T-helper 1 cell (primary cell): ENCODE measurements at places on chromosomes 5 and 9.

DNA sequence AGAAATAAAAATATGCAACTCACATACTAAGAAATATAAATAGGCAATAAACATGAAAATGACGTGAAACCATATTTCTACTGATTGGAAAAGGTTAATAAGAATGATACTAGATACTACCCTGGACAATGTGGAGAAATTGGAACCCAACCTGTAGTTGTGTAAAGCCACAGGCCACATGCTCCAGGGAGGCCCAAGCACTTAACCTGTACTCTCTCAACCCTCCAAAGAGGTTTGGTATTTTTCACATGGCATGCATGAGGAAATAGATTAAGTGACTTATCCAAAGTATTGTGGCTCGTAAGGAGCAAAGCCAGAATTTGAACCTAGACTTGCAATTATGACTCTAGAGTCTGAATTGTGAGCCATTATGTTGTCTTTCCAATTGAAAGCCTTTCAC lies 13.4 kb downstream of the LIFR start:
- DNase-seq, result no peak

DNA sequence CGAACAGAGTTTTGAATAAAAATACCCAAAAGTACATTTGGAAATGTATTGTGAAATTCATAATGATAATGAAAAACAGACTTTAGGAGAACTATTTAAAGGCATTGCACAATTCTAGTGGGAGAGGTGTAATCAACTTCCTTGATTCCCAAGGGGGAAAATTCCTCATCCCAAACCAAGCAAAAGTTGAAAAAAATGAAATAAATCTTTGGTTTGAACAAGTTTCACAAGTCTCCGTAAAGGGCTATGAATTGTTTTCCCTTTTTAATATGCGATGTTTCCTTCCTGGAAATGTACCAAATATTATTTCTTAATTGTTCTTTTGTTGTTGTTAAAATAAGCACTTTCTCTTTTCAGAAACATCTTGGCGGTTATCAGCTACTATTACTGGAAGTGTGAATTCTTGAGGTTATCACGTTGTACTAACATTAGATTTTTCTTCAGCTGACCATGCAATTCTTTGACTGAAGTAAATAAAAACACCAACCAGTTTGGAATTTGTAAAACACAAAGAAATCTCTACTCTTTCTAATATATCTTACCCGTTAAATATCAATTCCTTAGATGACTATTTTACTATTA lies 59.3 kb downstream of the SVEP1 start:
- no peak for DNase-seq

- no peak for DNase-seq
Measured at GRCh38 chr5:8473827-8474568, 605.0 kb downstream of the MTRR start.

- no peak for DNase-seq
Measured at GRCh38 chr5:94425396-94425795, 193.0 kb downstream of the KIAA0825 start.

DNA sequence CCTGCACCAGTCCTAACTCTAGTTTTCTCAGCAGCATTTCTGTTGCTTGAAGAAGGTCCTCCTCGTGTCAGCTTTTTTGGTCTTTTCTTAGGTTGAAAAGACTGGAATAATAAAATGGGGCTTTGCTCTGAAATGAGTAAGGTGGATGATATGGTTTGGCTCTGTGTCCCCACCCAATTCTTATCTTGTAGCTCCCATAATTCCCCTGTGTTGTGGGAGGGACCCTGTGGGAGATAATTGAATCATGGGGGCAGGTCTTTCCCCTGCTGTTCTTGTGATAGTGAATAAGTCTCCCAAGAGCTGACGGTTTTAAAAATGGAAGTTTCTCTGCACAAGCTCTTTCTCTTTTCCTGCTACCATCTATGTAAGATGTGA lies 53.6 kb downstream of the LIX1 start:
- DNase-seq, result no peak
